Activated CD4-positive, alpha-beta T cell treated with anti-CD3 and anti-CD28 coated beads for 4 hours (primary cell): ENCODE measurements at places on chromosomes 6 and 20.

DNA sequence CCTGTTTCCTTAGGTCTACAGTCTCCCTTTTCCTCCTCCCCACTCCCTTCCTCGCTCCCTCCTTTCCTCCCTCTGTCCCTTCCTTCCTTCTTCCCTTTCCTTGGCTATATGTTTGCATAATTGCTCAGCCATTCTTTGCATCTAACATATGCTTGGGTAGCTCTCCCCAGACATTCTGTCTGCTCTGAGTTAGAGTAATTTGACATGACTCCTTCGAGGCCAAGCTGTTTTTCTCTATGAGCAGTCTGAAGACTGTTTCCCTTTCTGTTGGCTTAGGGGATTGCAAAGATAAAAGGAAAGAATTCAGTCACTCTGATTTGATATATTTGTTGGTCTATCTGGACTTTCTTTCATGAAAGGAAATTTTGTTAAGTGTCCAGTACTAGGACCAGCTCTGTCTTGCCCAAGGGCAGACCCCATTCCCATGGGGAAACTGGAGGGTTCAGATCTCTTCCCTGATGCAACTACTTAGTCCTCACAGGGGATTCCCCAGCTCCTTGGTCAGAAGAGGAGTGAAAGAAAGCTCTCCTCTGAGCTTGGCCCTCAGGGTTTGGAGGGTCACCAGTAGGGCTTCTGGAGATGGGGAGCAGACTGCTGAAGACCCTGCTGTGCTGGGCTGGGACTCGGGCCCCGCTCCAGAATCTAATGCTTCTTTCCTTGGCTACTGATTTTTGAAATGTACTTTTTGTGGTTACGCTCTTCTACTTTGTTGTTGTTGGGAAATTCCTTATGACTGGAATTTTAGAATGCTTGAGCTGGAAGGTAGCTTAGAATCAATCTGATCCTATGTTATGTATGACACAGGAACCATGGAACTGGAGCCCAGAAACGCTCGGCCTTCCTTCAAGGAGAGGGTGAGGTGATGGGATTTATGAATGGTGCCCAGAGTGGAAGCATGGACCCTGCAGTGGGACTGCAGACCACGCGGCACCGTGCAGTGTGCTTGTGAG is 63.7 kb upstream of the SLC22A23 start:
- no peak for DNase-seq

GRCh38 chr20:768426-768978 is at the start of gene SLC52A3:
Gene SLC52A3 (minus strand): TSS chr20:768500. CDS start chr20:765774, 2,726 bp downstream.
- DNase-seq, result no peak

- DNase-seq, result peak; percentile 51
Measured at GRCh38 chr6:44268095-44268628, 2.1 kb upstream of the TMEM151B start.

DNA sequence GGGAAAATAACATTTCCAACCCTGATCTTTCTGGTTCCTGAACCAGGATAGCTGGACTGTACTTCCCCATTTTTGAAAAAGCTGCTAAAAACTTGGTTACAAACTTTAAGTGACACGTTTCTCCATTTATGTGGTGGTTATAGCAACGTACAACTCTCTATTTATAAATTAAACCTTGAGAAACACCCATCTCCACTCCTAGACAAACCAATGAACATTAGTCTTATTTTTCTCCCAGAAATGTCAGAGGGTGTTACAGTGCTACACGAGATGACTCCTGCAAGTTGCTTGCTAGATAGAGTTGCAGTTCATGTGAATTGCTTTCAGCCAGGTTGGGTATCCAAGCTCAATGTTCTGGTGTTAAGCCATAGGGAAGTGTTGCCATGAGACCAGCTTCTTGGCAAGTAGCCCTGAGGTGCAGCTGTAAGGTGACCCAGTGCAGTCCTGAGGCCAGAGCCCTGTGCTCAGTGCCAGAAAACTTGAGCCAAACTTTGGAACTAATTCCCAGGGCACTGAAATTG is 51.3 kb upstream of the REV3L start:
- no peak for DNase-seq

DNA sequence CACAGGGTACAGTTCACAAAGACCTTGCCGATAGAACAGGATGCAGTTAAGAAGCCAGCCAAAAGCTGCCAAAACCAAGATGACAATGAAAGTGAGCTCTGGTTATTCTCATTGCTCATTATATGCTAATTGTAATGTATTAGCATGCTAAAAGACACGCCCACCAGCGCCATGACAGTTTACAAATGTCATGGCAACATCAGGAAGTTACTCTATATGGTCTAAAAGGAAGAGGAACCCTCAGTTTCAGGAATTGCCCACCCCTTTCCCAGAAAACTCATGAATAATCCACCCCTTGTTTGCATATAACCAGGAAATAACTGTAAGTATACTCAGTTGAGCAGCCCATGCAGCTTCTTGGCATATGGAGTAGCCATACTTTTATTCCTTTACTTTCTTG is 748.7 kb downstream of the QKI start:
- DNase-seq, result no peak

- no peak for DNase-seq
Measured at GRCh38 chr6:33070909-33071308, 2.5 kb downstream of the HLA-DPA1 start.

DNA sequence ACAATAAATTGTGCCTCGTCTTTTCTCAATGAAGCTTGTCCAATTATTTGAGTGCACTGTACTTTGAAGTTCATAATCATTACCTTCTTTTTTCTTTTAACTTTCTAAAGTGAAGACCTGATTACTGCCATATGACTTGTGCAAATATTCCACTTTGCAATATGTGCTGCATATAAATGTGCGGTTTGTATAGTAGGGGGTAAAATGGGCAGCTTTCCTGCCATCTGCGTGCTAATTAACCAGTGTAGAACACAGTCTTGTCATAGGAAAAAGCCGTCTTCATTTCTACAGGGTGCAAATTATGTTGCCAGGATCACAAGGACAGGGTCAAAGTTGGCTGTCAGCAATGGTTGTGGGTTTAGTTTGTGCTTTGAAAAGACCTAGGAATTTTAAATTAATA is 397.0 kb downstream of the NKAIN2 start:
- no peak for DNase-seq

- no peak for DNase-seq
Measured at GRCh38 chr6:19086480-19086879, 699.3 kb downstream of the RNF144B start.

DNA sequence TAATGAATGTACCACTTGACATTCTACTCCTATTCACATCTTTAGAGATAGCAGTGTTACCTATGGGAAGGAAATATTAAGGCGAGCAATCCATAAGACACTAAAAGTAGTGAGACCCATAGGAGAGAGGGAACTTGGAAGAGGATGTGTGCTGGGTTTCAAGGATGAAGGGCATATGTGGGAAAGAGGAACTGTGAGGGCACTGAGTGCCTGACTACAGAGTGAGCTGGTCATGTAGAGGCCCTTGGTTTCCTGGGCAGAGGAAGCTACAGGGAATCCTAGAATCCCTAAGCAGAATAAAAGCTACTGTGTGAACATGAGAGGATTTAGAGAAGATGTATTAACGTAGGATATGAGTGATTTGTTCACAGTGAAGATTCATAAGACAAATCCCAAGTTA is 262.8 kb downstream of the FARS2 start:
- no peak for DNase-seq

DNA sequence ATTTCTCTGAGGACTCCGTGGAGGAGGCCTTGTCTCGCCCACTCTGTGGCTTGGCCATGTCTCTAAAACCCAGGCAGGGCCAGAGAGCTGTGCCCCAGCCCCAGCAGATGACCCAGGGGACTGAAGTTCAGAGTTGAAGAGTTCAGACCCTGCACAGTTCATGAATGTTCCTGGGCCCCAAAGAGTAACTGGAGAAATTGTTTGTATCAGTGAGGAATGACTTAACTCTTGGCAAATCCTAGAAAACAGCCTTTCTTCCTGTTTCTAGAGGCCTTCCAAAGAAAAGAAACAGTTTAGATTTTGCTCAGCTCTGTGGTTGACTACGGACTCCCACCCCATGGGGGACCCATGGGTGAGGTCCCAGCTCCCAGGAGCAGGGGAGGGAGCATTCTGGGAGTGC is 62.1 kb upstream of the EYA2 start:
- no peak for DNase-seq

- no peak for DNase-seq
Measured at GRCh38 chr6:6026513-6027205, 19.9 kb upstream of the NRN1 start.

DNA sequence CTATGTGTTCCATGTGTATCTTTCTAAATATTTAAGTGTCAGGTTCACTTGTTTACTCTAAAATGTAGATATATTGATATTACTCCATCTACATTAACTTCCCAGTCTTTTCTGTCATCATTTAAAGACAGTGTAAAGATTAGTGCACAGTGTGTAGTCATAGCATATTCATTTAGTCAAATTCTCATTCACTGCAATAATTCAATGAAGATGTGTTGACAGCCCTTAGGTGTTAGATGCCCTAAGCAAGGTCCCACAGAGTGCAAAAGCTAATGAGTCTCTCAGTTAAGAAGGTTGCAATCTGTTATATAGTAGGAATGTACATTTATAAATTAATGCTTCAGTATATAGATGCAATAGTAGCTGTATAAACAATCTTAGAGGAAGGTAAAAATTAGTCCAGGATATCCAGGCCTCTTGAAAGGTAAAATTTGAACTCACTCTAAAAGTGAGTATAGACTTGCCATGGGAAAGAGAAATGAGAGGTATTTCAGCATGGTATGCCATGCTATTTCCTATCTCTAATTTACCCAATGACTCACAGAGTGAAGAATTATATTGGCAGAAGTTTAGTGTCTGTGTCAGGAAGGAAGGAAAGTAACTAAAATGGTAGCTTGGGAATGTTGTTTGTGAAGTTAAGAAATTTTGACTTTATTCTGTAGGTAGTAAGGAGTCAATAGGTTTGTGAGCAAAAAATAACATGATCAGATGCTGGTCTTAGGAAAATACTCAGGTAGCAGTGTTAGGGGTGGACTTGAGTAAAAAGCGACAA is 969.9 kb upstream of the CITED2 start:
- DNase-seq, result no peak

DNA sequence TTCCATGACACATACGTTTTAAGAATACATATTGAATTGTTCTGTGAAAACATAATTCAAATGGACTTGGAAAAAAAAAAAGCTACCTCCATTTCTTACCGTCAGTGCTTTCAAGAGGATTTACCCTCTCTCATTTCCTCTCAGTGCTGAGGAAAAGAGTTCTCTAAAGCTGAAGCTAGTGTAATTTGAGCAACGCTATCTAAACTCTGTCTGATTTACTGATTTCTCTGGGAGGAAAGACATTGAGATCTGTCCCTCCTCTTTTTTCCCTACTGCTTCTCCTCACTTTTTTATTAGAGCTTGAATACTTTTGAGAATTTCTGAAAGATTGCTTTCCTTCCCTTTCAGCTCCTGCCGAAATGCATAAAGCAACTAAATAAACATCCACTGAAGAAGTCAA is 41.2 kb upstream of the GRIK2 start:
- DNase-seq, result no peak
